ENCODE measurements at places on chromosomes 6 and 20.

DNA sequence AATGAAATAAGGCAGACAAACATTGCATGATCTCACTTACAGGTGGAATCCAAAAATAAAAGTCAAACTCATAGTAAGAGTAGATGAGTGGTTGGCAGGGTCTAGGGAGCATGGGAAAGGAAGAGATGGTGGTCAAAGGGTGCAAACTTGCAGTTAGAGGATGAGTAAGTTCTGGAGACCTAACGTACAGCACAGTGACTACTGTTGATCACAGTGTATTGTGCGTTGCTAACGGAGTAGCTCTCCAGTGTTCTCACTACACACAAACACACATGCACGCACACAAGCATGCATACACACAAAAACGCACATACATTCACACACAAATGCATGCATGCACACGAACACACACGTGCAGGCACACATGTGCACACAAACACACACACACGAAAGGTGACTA lies 54.9 kb downstream of the LY86 start:
- DNase-seq, result no peak

DNA sequence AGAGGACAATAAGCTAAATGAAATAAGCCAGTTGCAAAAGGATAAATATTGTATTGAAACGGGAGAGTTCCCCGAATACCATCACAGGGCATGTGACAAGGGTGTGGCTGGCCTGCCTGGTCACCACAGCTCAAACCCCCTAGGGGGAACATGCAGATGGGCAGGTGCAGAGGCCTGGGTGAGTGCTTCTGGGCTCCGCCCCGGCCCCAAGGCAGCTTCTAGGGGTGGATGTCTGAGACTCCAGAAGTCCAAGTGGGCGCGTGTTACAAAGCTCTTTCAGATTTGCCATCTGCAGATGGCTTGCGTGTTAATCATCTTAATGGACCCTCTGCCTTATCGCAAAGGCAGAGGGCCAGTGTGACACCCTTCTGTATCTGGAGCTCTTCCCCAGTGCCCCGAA lies 559.2 kb upstream of the IMPG1 start:
- no peak for DNase-seq

DNA sequence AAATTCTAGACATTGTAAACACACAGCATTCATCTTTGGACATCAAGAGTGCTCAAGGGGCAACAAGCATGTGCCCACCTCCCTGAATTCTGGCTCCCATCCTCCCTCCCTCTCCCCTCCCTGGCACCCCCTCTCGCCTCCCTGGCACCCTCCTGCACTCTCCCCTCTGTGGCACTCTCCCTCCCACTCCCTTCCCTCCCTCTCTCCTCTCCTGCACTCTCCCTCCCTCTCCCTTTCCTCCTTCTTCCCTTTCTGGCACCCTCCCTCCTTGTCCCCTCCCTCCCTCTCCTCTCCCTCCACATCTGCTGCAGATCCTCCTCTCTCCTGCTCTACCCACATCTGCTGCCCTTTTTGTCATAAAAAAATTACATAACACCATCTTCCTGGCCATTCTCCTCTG lies 113.0 kb upstream of the SLC22A23 start:
- DNase-seq, result no peak

DNA sequence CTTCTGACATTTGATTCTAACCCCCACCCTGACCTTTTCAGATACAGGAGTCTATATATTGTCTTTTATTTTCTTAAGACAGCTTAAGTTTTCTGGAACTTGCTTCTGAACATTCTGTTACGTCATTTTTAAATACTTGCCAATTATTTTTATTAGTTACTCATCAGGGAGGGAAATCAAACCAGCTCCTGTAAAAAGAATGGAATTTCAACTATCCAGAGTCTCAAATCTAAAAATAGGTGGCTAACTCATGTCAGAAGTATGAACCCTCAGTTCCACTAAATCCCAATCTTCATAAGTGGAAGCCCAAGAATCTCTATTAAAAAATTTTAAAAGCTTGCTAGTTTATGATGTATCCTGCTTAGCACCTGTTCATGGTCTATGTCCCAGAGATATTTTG lies 900.0 kb downstream of the KIF16B start:
- no peak for DNase-seq

- DNase-seq, result no peak
These were observed 26.8 kb upstream of the DDR1 start for GRCh38 chr6:30857549-30857948.

- no peak for DNase-seq
These were observed 63.3 kb downstream of the DLL1 start for GRCh38 chr6:170227521-170227983.

DNA sequence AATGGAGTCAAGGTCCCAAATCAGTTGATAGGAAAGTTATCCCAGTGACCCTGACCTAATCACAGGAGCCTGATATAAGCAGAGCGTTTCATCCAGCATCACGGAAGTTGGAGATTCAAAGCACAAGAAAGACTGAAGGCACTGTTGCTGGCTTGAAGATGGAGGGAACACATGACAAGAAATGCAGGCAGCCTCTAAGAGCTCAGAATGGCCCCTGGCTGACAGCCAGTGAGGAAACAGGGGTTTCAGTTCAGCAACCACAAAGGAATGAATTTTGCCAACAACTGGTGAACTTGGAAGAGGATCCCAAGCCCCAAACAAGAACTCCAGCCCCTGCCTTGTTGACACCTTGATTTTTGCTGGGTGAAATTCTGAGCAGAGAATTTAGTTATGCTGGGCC lies 778.5 kb downstream of the MAFB start:
- DNase-seq, result no peak

GRCh38 chr6:21565431-21565830 lies 28.1 kb upstream of the SOX4 start:
- DNase-seq, result no peak

- DNase-seq, result no peak
These were observed 29.3 kb downstream of the ADGRG6 start for GRCh38 chr6:142331075-142331551.

DNA sequence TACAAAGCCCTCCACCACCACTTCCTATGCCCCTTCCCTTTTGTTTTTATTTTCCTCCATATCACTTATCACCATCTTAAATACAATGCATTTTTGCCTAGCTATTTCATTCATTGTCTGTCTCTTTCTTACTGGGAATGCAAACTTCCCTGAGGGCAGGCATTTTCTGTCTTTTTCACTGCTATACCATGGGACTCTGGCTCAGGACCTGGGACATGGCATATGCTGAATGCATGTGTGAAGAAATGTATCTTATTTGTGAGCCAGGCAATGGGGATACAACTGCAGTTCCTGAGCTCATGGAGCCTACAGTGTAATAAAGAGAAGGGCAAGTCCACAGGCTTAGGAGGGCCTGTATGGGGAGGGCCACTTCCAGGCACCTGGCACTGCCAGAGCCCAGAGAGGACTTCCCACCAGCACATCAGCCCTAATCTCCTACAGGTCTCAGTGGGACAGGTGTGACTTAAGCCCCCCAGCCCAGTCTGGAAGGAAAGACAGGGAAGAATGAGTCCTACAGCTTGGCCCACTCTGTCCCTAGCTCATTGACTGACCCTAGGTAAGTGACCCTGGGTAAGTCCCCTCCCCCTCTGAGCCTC lies 43.2 kb downstream of the TFEB start:
- DNase-seq, result no peak

DNA sequence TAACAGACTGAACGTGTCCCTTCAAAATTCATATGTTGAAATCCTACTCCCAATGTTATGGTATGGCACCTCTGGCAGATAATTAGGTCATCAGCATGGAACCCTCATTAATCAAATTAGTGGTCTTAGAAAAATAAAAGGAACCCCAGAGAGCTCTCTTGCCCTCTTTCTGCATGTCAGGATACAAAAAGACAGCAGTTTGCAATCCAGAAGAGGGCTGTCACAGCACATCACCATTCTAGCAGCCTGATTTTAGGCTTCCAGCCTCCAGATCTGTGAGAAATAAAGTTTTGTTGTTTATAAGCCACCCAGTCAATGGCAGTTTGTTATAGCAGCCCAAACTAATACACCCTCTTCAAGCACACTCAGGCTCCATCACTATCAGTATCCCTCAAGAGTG lies 292.9 kb downstream of the TRDN start:
- DNase-seq, result no peak

- no peak for DNase-seq
These were observed 51.3 kb upstream of the GLP1R start for GRCh38 chr6:38997128-38997761.

DNA sequence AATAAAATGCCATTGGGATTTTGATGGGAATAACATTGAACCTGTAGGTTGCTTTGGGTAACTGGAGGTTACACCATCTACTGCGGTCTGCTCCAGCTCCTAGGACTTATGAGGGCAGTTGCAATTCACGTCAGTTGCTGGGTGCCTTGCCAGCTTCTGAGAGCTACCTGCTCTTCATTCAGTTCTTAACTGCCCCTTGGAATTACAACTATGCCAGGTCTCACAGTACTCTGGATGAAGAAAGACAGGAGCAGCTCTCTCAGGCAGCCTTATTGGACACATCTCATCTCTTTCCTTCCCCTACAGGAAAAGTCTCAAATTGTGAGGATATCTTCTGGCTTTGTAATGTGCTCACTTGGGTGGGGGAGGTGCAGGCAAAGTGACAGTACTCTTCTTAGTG lies 1643.3 kb downstream of the GRIK2 start:
- DNase-seq, result no peak

GRCh38 chr6:3723966-3724365 lies 27.5 kb downstream of the PXDC1 start:
- DNase-seq, result no peak

DNA sequence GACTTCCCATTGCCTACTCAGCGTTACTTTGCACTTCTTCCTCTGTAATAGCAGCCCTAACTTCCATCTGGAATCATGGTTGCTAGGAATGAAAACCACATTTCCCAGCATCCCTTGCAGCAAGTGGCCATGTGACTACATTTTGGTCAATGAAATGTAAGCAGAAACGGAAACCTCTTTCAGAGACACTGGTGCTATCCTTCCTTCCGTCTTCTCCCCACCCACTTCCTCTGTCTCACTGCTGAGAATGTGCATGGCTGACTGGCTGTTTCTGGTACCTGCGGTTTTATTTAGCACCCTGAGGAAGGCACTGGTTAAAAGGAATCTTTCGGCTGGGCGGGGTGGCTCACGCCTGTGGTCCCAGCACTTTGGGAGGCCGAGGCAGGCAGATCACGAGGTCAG lies 107.4 kb downstream of the SCML4 start:
- DNase-seq, result no peak

GRCh38 chr6:141401168-141401567 lies 731.6 kb upstream of the GJE1 start:
- no peak for DNase-seq
